AML-193 (cell line): ENCODE measurements at places on chromosomes 2 and 18.

DNA sequence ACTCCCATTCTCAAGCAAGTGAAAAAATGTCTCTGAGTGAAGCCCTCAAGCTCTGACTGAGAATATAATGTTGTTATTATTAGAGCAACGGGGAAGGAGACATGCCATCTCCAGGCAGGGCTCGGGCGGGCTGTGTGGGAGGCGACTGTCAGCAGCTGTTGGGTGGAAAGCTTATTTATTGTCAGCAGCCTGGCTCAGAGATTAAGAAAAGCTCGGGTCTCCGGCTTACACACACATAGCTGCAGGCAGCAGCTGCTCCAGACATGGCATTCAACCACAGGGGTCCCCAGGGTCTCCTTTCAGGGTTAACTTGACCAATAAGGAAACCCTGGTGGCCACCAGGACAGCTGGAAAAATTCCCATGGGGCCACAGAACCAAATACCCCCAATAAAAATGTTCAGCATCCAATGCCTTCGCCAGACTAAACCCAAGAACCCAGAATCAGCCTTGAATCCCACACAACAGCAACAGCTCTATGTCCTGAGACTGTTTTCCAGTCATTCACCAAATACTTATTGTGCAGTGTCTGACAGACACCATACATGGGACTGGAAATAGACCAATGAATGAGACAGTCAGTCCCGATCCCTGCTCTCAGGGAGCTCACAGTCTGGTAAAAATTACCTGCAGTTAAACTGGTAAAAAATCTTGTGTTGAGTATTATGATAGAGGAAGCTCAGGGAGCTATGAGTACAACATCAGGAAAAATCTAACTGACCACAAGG is 70.5 kb upstream of the RTN4 start:
- DNase-seq: no peak

DNA sequence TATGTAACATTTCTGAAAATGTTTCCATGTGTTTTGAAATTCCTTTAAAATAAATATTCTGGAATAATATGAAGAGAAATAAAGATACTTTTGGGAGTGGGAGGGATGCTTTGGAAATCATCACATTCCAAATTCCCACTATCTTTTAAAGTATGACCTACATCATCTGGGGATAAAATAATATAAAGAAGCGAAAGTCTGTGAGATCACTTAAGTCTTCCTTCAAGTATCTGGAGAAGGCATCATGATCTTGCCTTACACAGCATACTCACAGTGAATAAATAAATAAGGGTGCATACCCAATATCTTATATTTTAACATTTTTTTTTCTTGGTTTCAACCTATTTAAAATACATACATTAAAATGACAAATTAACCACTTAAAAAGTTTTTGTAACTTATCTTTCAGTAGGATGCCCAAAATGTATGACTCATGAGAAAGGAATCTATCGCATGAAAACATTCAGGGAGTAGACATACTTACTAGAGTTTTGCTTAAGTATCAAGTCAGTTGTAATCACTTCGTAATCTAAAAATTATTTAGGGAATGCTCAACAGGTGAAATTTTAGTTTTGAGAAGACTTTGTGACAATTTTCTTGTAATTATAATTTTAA is 248.3 kb upstream of the COL3A1 start:
- no peak for DNase-seq

DNA sequence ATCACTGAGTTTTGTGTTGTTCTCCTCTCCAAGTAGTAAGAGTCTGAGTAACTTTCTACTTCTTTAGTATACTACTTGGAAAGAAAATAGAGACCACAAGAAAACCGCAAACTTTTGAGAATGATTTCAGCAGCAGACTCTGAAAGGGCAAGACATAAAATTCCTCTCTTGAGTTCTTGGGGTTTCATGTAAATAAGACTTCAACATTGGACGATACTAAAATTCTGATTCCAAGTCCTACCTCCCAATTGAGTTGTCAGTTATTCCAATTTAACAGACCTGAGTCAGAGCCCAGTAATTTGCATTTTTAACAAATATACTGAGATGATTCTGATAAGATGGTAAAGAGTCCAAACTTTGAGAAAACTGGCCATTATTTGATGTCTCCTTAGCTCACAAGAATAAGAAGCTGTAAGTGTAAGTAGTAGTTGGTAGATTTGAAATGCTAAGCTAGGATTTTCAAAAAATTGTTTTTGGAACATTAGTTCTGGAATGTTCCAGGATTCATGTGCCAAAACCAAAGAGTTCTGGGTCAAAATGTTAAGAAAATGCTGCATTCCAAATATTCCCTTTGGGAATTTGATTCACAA is 261.6 kb upstream of the SPOPL start:
- no peak for DNase-seq

- DNase-seq: no peak
Measured at GRCh38 chr2:184336688-184337087, 261.6 kb upstream of the ZNF804A start.

DNA sequence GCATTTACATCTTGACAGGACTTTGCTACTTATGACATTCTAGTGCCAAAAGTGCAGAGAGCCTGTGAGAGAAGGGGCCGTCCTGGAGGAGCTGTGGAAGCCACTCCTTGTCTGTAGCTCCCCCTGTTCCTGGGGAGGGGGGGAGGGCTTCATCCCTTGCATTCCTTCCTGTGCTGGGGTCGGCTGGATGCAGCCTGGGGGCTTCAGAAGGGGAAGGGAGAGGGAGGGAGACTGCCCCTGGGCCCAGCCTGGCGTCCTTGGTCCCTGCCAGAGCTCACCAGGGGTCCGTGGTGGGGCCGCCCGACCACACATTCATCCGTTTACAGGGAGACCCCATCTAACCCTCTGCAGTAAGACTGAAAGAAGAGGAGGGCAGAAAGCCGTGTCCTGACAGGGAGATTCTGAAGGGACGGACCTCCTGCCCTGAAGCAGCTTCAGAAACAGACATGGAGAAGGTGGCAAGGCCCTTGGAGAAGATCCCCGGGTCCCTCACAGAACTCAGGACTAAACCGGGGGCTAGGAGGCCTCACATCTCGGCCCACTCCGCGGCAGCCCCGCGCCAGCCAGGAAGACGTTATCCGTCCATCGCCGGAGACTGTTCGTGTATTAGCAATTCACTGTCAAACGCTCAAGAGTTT is 258.3 kb upstream of the SALL3 start:
- DNase-seq: no peak

DNA sequence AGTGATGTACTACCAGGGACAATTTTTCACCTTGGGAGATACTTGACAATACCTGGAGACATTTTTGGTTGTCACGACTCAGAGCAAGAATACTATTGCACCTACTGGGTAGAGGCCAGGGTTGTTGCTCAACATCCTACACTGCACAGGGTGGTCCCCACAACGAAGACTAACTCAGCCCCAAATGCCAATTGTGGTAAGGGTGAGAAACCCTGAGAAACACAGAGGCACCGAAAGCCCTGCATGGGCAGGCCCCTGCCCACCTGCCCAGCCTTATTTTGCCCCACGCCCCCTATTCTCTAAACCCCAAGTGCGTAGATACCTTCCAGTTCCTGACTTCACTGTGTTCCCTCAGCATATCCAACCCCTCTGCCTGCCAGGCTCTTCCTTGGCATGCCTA is 163.1 kb upstream of the PKDCC start:
- no peak for DNase-seq

DNA sequence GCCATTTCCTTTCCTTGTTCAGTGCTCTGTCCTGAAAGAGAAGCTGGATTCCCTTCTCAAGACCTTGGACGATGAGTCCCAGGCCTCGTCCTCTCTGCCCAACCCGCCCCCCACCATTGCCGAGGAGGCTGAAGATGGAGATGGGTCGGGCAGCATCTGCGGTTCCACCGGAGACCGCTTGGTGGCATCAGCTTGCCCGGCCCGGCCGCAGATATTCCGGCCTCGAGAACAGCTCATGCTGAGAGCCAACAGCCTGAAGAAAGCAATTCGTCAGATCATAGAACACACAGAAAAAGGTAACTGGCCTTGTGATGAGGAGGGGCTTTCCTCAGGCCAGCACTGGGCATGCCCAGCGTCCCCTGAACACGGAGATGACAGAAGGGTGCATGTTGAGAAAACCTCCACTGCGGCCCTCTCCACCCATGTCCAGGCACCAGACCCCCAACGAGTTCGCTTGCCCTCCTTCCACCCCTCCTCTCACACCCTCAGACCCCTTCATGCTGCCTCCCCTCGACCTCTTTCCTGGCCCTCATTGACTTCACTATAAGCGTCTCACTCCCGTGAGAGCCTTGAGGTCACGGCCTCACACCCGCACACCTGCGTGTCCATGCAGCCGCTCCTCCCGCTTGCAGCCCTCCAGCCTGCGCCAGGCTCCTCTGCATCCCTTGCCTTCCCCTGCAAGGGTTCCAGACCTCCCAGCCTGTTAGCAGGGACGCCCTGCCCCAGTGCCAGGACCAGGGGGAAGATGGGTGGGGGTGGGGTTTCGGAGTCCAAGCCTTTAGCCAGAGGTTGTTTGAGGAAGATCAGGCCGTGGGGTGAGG is 95.0 kb downstream of the DGKD start:
- DNase-seq: no peak

GRCh38 chr2:62578803-62579640 is 73.0 kb upstream of the TMEM17 start:
- no peak for DNase-seq

DNA sequence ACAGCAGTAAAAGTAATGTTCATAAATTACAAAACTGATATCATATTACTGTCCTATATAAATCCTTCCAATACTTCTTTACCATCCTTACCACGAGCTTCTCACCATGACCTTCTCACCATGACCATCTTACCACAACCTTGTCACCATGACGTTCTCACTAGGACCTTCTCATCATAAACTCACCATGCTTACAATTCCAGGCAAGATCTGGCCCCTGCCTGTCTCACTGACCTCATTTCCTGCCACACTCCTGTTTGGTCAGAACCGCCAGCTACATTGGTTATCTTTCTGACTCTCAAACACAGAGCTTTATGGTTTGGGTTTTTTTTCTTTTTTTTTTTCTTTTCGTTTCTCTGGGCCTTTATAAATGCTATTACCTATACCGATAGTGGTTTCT is 827.6 kb downstream of the RNF144A start:
- no peak for DNase-seq

DNA sequence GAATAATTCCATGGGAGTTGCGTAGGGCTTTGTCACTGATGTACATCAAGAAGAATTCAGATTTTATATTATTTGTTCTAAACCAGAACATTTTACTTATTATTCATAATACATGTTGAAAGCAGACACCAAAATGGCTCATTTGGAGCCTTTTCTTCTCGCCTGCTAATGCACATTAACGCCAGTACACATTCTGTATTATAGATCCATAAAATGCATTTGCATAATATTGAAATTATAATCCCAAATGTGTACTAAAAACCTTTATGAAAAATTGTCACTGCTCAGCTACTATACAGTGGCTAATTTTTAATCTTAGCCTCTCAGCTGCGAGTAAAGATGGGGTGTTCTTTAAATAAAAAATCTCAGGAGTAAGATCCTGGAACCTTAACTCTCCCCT is 452.2 kb upstream of the HNRNPA3 start:
- no peak for DNase-seq

GRCh38 chr2:99066075-99066958 is 75.2 kb upstream of the C2orf15 start:
- peak; percentile 70 for DNase-seq

- DNase-seq: no peak
Measured at GRCh38 chr2:235911633-235912233, 256.5 kb downstream of the GBX2 start.

- no peak for DNase-seq
Measured at GRCh38 chr18:14941792-14942191, 193.8 kb downstream of the ANKRD30B start.

DNA sequence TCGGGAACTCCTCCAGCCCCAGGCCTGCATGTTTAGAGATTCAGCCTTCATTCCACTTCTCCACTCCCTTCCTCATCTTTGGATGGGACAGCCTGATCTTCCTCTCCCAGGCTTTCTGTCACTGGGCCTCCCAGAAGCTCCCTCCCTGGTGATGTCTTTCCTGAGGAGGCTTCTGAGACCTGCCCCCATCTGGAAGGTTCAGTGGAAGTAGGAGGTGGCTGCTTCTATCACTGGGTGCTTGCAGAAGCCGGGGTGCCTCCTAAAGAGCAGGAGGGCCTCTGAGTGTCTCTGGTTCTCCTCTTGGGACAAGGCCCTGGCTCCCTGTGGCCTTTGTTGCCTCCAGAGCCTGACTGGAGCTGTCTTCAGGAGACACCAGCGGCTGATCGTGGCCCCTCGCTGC is 108.7 kb downstream of the CELF4 start:
- DNase-seq: no peak

- DNase-seq: no peak
Measured at GRCh38 chr2:207133820-207134519, 31.8 kb downstream of the KLF7 start.

DNA sequence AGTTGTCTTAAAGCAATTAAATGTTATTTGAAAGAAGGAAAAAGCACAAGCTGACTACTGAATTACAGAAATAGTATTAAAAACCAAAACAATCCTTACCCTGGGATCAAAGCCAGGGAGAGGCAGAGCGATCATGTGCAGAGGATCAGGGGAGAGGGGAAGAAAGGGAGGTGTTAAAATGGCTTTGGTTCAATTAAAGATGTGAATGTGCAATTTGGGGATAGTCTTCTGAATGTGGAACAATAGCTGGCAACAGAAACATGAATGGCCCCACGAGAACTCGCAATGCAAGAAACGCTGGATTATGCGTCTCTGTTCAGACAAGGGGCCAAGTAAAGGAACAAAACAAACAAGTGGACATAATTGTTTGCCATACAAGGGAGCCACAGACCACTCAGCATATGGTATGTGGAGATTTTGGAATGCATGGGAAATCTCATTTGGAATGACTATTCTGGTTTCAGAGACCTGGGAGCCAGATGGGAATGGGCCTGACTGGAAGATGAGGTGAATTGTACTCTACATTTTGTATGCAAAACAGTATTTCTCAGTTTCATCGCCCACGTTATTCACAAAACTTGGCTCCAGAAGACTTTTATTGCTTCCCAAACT is 155.4 kb downstream of the SLC4A3 start:
- DNase-seq: no peak

GRCh38 chr2:8984855-8985254 is 18.6 kb downstream of the MBOAT2 start:
- no peak for DNase-seq

GRCh38 chr18:77107292-77107691 is 25.3 kb downstream of the MBP start:
- DNase-seq: no peak

- DNase-seq: peak; percentile 16
Measured at GRCh38 chr2:80073134-80073561, 231.4 kb downstream of the LRRTM1 start.

- DNase-seq: no peak
Measured at GRCh38 chr2:44970846-44971450, 29.4 kb downstream of the SIX3 start.
